ENCODE measurements at places on chromosomes 12 and 14. TPM values are rescaled to one million over a fixed set of nuclear protein-coding genes. Genes with fewer than 3 reads are reported as not detected.
A peak's percentile ranks its signal among the peaks of the same experiment; 100 is the strongest.

GRCh38 chr12:132170094-132170636 lies 25.9 kb downstream of the NOC4L start:
- DNase-seq = no peak

DNA sequence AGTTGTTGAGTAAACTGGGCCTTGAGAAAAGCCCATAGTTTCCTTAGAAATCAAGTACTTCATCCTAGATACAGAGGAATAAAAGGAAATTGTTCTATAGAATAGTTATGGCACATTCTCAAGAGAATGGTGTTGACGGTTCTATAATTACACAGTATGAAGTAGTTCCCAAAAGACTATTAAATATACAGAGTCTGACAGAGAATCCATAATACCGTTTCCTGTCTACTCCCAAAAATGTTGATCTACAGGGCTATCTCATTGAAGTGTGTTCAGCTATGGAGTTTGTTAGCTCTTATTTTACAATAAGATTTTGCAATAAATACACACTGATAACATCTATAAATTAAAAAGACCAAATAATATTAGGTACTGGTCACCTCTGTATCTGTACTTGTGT lies 799.7 kb downstream of the RPS29 start:
- no peak for DNase-seq

DNA sequence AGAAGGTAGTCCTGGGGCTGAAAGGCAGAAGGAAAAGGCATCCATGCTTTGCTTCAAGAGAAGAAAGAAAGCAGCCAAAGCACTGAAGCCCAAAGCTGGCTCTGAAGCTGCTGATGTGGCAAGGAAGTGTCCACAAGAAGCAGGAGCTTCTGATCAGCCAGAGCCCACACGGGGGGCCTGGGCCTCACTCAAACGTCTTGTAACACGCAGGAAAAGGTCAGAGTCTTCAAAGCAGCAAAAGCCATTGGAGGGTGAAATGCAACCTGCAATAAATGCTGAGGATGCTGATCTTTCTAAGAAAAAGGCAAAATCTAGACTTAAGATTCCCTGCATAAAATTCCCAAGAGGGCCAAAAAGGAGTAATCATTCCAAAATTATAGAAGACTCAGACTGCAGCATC lies 3.2 kb downstream of the AKAP5 start:
- no peak for DNase-seq

- no peak for DNase-seq
These were observed 207.0 kb upstream of the CDKN3 start for GRCh38 chr14:54189748-54190354.

- DNase-seq = no peak
These were observed 166.2 kb upstream of the CDKN3 start for GRCh38 chr14:54230645-54231044.

GRCh38 chr12:50477241-50477832 lies 27.4 kb upstream of the DIP2B start:
- no peak for DNase-seq

DNA sequence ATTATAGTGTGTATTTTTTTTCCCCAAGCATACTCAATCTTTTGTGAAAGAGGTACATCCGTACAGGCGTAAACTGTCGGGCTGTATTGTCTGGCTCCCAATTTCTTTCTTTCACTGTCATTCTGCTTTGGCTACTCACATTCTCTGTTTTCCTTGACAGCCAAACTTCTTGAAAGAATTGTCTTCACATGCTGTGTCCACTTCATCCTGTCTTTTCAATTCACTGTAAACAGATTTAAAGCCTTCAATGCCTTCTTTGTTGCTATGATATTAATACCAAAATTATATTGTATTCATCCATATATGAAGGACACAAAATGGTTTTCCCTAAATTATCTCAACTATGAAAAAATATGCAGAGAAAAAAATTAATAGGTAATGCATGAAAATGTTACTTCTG lies 6.0 kb upstream of the ATP23 start:
- no peak for DNase-seq

DNA sequence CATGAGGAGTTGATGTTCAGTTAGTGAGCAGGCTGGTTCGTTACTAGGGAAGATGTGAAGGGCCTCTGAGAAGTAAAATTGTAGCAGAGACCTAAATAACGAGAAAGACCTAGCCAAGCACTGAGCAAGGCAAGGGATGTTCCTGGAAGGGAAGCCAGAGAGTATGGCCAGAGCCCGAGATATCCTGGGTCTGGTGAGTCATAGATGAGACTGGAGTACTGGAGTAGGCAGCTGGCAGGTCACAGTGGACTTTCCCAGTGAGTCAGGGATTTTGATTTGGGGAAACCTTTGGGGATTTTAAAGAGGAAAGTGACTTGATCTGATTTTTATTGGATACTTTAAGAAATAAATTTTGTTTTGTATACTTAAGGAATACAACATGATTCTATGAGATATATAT lies 369.0 kb downstream of the DIO2 start:
- DNase-seq = no peak

GRCh38 chr12:47346251-47347019 lies 266.7 kb upstream of the AMIGO2 start:
- no peak for DNase-seq

GRCh38 chr12:47887529-47887928 lies 17.3 kb downstream of the VDR start:
- DNase-seq = no peak

GRCh38 chr14:105087308-105087962 lies 22.2 kb upstream of the GPR132 start:
- DNase-seq = no peak

GRCh38 chr12:32264961-32265360 lies 134.4 kb upstream of the FGD4 start:
- DNase-seq = peak; percentile 64

DNA sequence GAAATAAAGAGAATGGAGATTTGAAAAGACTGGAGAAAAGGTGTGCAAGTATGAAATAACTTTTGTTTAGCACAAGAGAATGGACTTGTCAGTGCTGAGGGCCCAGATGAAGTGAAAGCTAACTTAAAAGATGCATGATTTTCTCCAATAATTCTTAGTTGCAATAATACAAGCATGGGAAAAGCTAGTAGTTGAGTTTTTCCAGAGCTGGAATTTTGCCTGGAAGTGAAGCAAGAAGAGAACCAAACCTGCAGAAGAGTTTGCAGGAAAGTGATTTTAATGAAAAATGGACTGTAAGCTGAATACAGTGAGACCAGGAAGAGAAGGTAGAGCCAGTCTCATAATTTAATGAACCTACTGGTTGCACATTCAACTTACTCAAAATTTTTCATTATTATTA lies 69.3 kb upstream of the FSCB start:
- DNase-seq = no peak

DNA sequence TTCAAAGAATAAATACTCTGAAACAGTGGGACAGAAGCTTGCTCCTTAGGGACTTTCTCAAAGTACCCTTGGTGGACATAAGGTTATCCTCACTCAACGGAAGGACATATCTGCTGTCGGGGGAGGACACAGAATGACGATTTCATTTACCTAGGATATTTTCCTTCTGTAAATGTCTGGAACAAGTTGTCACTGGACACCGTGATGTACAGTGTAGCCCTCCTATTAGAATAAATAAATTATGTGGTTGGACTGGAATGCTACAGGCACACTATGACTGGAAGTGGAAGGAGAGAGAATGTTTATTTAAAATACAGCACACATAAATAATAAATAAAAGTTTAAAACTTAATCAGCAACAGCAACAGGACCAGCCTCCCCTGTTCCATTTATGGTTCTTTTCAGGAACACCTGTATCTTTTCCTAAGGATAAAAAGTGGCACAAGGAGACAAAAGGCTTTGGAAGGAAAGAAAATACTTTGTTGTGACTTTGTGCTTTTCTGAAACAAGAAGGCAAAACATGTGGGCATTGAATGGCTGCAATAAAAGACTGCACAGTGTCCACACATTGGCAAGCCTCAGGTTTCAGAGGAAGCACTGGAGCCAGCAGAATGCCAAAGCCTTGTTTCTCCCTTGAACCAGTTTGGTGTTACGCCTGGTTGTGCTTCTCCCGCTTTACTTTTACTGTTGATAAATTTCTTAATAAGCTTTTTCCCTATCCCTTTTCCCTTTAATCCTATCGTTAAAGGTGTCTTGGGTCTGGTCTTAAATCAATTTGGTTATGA lies 36.8 kb downstream of the FGD4 start:
- DNase-seq = no peak

DNA sequence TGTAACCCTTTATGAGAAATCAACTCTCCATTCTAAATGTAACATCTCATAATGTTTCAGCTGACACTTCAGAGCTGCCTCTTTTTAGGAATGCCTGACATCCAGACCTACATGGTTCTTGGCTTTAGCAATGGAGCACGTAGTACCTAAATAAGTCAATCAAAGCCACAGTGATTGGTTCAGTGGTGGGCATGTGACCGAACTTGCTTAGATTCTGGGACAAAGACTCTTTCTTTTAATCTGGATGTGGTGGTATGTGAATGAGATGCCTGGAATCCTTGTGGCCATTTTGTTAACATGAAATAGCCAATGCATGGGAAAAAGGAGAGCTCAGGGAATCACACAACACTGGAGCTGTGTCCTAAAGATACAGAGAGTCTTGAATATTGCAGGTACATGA lies 11.8 kb downstream of the GPR65 start:
- no peak for DNase-seq

DNA sequence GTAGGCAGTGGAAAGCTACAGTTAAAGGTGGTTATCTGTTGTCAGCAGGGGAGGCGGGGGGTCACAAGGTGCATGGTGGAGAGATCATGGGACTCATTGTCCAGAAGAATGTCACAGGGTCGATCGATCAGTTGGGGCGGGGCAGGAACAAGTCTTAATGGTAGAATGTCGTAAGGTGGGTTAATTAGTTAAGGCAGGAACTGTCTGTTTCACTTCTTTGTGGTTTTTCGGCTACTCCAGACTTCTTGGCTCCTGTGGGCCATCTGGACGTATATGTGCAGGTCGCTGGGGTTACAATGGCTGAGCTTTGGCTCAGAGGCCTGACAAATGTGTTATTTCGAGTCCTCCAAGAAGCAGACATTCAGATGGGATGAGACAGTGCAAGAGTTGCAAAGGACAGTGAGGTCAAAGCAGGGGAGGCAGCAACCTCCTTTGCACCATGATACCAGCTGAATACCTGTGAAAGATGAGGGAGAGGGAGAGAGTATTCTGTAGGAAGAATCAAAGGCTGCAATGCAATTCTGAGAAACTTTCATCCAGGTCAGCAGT lies 246.9 kb upstream of the TMEM132C start:
- no peak for DNase-seq

- DNase-seq = no peak
These were observed 39.4 kb downstream of the PARP11 start for GRCh38 chr12:3833670-3834310.

GRCh38 chr12:124436366-124436765 lies 131.0 kb downstream of the NCOR2 start:
- no peak for DNase-seq

GRCh38 chr14:56862836-56863235 lies 52.6 kb upstream of the OTX2 start:
- no peak for DNase-seq

GRCh38 chr14:100747736-100748135 lies 21.0 kb downstream of the DLK1 start:
- DNase-seq = no peak

- DNase-seq = no peak
These were observed 22.3 kb downstream of the PPM1H start for GRCh38 chr12:62912644-62913043.

Gene MYBPC1
- not detected for total RNA-seq

Gene TSHR
- not detected for total RNA-seq

Gene DLGAP5
- 48.5 TPM for total RNA-seq

Gene FAM181A
- total RNA-seq = not detected

Gene TMEM179
- not detected for total RNA-seq

Gene TAS2R7
- total RNA-seq = not detected

Gene ADAMTS20
- total RNA-seq = not detected

Gene CEBPE
- total RNA-seq = not detected

Gene GPR137C
- total RNA-seq = 1.6 TPM

Gene AICDA
- not detected for total RNA-seq

Gene SENP1
- 12.6 TPM for total RNA-seq

Gene NPFF
- total RNA-seq = not detected

Measured in pulmonary artery endothelial cell (primary cell).